ENCODE measurements at places on chromosomes 5 and 9.

GRCh38 chr9:134589748-134590147 lies 51.9 kb upstream of the COL5A1 start:
- H3K36me3 ChIP-seq = no peaks in the 10 kb centered on the region
- no peaks in the 10 kb centered on the region for H3K4me1 ChIP-seq
- no peak overlapping the region for H3K4me3 ChIP-seq

DNA sequence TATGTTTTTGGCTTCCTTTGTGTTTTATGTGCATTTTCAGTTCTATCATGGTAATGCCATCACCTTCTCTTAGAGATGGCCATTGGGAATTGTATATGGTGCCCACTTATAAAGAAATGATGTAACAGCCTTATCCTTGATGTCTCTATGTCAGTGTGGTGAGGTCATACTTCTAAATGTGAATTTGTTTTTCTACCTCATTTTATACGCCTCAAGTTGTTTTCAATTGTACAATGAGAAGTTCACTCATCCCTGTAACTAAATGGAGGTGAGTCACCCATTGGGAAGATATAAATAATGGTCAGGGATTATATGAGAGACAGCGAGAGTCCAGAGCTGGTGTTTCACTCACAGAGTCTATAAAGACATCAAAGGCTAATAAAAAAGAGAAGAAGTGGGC lies 402.4 kb downstream of the AGTPBP1 start:
- no peaks in the 10 kb centered on the region for H3K4me1 ChIP-seq
- no peak overlapping the region for H3K27ac ChIP-seq
- no peak overlapping the region for H3K4me3 ChIP-seq
- DNase-seq = no peak
- H3K27me3 ChIP-seq = no peaks in the 10 kb centered on the region

- no peaks in the 10 kb centered on the region for H3K36me3 ChIP-seq
- DNase-seq = peak; percentile 36
- no peak overlapping the region for H3K27ac ChIP-seq
- peak overlapping the region; percentile 42 for H3K4me3 ChIP-seq
- H3K4me1 ChIP-seq = peaks cover 7% of the 10 kb centered on the region
Observed at GRCh38 chr9:79570448-79571308, 1.1 kb upstream of the TLE4 start.

DNA sequence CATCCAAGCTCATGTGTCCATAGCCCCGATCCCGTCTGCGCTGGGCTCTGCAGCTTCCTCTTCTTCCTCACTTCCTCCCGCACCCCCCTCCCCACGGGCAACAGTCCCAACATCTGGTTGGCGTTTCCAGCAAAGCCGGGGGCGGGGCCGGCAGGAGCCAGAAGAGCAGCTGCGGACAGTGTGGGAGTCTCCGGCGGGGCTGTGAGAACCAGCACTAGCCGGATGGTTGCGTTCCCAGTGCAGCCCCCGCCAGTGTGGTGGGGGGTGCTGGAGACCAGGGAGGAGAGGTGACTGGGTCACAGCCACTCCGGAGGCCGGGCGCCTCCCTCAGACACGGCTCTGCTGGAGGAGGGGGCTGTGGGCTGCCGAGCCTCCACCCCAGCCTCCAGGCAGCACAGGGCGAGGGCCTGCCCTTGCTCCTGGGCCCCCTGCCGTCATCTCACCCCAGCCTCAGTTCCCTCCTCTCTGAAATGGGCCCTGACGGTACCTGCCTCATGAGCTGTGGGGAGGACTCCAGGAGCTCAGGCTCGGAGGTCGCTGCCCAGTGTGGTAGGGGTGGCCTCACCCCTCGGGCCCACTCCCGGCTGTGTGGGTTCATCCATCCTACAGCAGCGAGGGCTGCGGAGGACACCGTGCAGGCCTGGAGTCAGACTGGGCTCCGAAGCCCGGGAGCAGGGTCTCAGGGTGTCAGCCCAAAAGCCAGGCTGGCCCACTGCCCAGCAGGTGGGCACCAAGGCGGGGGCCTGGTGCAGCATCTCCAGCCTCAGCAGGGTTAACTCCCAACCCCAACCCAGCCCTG lies 41.5 kb upstream of the NOTCH1 start:
- H3K36me3 ChIP-seq = no peaks in the 10 kb centered on the region
- peaks cover 5% of the 10 kb centered on the region for H3K4me1 ChIP-seq
- no peak overlapping the region for H3K27ac ChIP-seq
- no peak overlapping the region for H3K4me3 ChIP-seq
- H3K27me3 ChIP-seq = no peaks in the 10 kb centered on the region
- DNase-seq = no peak

DNA sequence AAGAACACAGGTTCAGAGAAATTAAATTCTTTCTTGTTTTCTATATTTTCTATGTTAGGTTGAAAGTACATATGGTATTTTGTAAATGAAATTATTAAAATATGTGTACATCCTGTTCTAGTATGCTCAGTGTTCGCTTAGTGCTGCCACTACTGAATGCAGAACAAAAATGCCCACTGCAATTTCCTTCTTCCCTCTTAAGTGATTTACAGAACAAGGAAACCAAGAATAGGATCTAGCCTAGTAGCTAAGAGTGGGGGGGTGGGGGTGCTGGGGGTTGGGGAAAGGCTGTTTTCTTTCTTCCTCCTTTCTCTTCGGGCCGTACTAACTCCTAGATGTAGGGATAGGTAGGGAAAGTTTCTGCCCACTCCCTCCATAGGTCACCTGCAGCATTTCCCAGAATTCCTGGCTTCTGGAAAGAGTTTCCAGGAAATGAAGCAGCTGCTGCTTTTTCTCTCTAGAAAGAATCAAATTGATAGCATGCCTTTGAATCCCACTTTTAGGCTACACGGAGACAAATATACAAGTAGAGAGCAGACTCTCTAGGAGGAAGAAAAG lies 15.7 kb downstream of the SPATA9 start:
- no peak for DNase-seq
- peaks cover 9% of the 10 kb centered on the region for H3K4me1 ChIP-seq

DNA sequence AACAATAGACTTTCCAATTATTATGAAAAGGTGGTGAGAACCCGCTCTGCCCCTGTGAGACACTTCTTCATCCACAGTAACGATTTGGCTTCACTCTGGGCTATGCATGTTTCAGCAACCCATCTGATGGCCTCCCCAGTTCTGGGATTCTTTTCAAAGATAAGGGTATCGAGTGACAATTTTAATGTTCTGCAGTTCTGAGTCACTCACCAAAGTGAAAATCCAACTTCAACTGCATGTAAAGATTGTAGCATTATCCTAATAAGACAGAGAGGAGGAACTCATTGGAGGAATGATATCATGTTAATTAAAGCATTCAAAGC lies 1078.3 kb upstream of the SEMA6A start:
- DNase-seq = no peak
- H3K27me3 ChIP-seq = no peaks in the 10 kb centered on the region
- H3K4me3 ChIP-seq = no peak overlapping the region
- no peaks in the 10 kb centered on the region for H3K36me3 ChIP-seq

GRCh38 chr9:35269919-35270318 lies 108.1 kb downstream of the UNC13B start:
- H3K4me1 ChIP-seq = no peaks in the 10 kb centered on the region
- H3K36me3 ChIP-seq = no peaks in the 10 kb centered on the region
- H3K27ac ChIP-seq = no peak overlapping the region
- no peaks in the 10 kb centered on the region for H3K27me3 ChIP-seq
- no peak for DNase-seq
- H3K4me3 ChIP-seq = no peak overlapping the region

DNA sequence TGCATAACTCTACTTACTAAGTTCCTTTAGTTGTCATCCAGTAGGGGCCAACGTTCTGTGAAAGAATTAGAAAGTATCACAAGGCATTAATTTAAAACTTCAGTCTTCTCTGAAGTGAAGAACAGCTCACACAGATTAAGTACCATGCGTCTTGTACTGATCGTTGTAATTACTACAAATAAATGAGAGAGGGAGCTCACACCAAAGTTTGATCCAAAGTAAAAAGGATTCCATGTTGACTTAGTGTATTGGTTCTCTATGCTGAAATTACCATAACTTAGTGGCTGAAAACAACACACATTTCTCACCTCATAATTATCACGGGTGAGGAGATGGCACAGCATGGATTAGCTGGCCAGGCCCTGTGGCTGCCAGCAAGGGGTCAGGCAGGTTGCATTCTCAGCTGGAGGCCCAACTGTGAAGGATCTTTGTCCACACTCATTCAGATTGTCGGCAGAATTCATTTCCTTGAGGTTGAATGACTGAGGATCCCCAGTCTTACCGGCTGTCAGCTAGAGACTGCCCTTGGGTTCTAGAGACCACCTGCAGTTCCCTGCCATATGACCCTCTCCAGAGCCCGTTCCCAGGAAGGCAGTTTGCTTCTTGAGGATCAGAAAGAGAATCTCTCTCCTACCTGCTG lies 169.1 kb downstream of the YTHDC2 start:
- no peak for DNase-seq
- no peaks in the 10 kb centered on the region for H3K4me1 ChIP-seq
- H3K36me3 ChIP-seq = no peaks in the 10 kb centered on the region
- H3K27ac ChIP-seq = no peak overlapping the region

- no peak overlapping the region for H3K27ac ChIP-seq
- no peaks in the 10 kb centered on the region for H3K36me3 ChIP-seq
- H3K4me3 ChIP-seq = no peak overlapping the region
- no peak for DNase-seq
Observed at GRCh38 chr9:115673599-115673998, 480.0 kb upstream of the PAPPA start.

GRCh38 chr9:100725371-100725770 lies 147.5 kb downstream of the CAVIN4 start:
- DNase-seq = no peak
- no peaks in the 10 kb centered on the region for H3K27me3 ChIP-seq
- no peak overlapping the region for H3K27ac ChIP-seq
- H3K36me3 ChIP-seq = no peaks in the 10 kb centered on the region

DNA sequence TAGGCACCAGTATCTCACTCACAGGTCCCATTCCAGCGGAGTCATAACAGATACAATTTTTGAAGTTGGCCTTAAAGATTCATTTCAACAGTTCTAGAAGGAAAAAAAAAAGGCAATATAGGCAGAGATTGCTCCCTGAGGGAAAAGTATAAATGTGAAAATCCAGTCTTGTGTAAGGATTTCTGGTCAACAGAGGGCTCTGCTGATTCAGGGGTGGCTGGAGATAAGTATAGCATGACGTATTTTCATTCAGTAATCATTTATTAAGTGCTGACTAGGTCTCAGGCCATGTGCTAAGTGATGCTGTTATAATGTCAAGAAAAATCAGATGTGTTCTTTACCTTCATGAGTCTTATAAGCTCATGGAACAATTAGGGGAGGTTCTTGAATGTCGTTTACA lies 377.3 kb upstream of the MEF2C start:
- H3K4me3 ChIP-seq = no peak overlapping the region
- H3K36me3 ChIP-seq = no peaks in the 10 kb centered on the region
- no peak overlapping the region for H3K27ac ChIP-seq
- no peak for DNase-seq
- no peaks in the 10 kb centered on the region for H3K27me3 ChIP-seq
- no peaks in the 10 kb centered on the region for H3K4me1 ChIP-seq

DNA sequence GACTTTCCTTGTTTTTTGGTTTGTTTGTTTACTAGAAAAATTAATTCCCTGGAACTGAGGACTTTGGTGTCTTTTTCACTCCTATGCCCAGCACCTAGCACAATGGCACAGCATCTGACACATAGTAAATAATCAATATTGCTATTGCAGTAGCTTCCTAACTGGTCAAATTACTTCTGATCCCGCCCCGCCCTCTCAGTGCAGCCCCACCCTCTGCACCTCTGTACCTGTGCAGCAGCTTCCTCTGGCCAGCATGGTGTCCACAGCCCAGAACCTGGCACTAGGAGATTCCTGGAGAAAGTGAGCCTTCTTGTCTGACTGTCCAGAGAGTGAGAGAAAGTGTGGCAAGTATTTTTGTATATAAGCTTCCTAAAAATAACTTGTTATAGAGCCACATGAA lies 343.2 kb downstream of the ZNF608 start:
- H3K27me3 ChIP-seq = no peaks in the 10 kb centered on the region
- no peaks in the 10 kb centered on the region for H3K4me1 ChIP-seq
- DNase-seq = no peak
- no peak overlapping the region for H3K4me3 ChIP-seq

DNA sequence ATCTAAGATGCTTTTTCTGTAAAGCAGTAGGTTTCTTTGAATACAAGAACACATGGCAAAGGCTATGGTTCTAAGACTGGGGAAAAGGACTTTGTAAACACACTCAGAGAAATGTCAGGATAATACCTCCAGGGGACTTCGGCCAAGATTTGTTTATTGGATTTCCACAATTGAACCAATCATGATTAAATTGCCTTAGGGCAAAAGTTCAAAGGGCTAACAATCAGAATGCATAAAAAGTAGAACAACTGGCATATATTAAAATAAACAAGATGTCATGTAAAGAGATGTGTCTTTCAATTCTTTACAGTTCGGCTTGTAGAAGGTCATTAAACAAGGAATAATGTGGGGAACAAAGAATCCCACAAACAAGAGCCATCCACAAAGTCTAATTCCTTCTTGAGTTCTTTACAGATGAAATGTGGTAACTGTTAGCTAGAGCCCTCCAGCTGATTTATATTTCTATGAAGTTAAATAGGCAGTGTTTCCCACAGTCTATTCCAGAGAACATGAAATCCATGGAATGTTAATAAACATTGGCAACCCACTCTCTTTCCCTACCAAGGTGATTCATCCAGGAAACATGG lies 565.5 kb downstream of the ZNF608 start:
- no peaks in the 10 kb centered on the region for H3K36me3 ChIP-seq
- H3K4me1 ChIP-seq = no peaks in the 10 kb centered on the region
- DNase-seq = no peak
- no peaks in the 10 kb centered on the region for H3K27me3 ChIP-seq
- no peak overlapping the region for H3K27ac ChIP-seq
- H3K4me3 ChIP-seq = no peak overlapping the region

- no peak overlapping the region for H3K4me3 ChIP-seq
- H3K36me3 ChIP-seq = no peaks in the 10 kb centered on the region
- H3K27ac ChIP-seq = no peak overlapping the region
- no peaks in the 10 kb centered on the region for H3K27me3 ChIP-seq
- no peak for DNase-seq
- H3K4me1 ChIP-seq = no peaks in the 10 kb centered on the region
Observed at GRCh38 chr5:36944607-36945225, 68.1 kb downstream of the NIPBL start.

- no peak overlapping the region for H3K4me3 ChIP-seq
- H3K4me1 ChIP-seq = no peaks in the 10 kb centered on the region
- H3K27ac ChIP-seq = no peak overlapping the region
- H3K27me3 ChIP-seq = no peaks in the 10 kb centered on the region
Observed at GRCh38 chr5:137072361-137073115, 426.6 kb downstream of the SPOCK1 start.

DNA sequence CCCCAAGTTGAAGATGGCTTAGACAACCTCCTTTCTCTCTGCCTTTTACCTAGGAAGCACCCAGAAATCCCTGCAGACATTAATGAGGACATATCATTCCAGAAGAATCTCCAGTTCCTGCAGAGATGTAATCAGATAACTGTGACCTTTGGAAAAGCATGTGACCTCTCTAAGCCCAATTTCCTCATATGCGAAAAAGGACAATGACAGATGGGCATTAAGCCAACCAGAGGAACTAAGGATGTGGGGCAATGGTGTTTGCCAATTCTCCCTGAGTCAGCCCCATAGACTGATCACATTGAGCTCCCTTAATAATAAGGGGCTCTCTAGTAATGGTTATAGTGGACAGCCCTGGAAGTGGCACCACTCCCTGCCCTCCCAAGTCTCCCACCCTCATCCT lies 10.1 kb upstream of the FOXI1 start:
- no peak overlapping the region for H3K27ac ChIP-seq
- no peak overlapping the region for H3K4me3 ChIP-seq
- no peak for DNase-seq
- no peaks in the 10 kb centered on the region for H3K36me3 ChIP-seq
- no peaks in the 10 kb centered on the region for H3K4me1 ChIP-seq
- no peaks in the 10 kb centered on the region for H3K27me3 ChIP-seq

Data from right lobe of liver (tissue), 6 donors.